ENCODE measurements at places on chromosomes 5 and 9. TPM values are rescaled to one million over a fixed set of nuclear protein-coding genes. Genes with fewer than 3 reads are reported as not detected.

DNA sequence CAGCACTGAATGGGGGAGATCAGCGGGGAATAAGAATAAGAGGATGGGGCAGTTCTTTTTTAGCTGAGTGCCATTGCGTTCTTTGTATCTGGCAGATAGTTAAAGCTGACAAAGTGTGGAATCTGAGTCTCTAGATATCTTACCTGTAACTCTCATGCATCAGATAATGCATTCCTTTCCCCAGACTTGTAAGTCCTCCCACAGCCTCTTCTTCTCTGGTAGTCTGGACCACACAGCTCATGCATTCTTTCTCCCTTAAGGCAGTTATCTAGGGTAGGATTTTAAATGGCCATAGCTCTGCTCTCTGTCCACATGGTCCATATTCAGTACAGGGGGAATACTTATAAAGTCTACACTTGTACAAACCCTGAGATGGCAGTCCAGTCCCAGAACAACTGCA lies 54.0 kb upstream of the FGF10 start:
- H3K4me3 ChIP-seq = no peak overlapping the region
- no peak for DNase-seq
- H3K27ac ChIP-seq = no peak overlapping the region
- no peaks in the 10 kb centered on the region for H3K4me1 ChIP-seq
- no peaks in the 10 kb centered on the region for H3K27me3 ChIP-seq
- H3K36me3 ChIP-seq = no peaks in the 10 kb centered on the region

DNA sequence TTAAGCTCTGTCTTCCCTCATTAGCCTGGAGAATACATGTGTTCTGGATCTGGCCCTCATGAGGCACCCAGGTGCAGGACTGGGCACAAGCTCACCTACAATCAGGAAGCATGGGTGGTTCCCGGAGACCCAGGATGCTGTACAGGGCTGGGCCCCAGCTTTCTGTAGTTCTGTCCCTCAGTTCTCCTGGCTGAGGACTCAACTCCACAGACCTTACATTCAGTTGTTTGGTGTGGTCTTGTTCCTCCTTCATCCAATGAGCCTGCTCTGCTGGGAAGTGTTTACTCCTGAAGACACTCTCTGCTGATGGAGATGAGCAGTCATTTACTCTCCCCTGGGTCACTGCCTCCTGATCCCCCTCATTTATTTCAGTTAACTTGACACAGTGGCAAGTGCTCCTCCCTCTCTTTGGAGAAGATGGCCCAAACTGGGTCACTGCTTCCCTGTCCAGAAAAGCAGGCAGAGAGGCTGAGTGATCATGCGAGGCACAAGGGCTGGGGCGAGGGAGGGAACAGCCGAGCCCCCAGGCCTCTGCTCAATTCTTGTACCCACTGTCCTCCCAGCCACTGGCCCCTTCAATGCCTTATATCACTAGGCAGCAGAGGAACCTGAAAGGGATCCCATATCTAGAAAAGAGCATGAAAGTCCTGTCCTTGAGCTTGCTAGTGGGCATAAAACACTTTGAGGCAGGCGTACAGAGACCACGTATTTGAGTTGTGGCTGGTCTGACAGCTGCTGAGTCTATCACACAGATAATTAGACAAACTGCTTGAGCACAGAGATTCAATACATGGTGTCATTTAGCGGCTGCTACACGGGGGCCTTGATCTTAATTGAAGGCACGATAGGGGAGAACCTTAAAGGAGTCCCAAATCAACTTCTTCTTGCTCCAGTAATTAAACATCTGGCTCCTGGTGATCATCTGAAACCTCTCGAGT lies 221.7 kb downstream of the FSTL4 start:
- H3K4me3 ChIP-seq = no peak overlapping the region
- H3K4me1 ChIP-seq = no peaks in the 10 kb centered on the region
- no peak overlapping the region for H3K27ac ChIP-seq
- DNase-seq = peak; percentile 4
- H3K36me3 ChIP-seq = no peaks in the 10 kb centered on the region
- peaks cover 13% of the 10 kb centered on the region for H3K27me3 ChIP-seq

DNA sequence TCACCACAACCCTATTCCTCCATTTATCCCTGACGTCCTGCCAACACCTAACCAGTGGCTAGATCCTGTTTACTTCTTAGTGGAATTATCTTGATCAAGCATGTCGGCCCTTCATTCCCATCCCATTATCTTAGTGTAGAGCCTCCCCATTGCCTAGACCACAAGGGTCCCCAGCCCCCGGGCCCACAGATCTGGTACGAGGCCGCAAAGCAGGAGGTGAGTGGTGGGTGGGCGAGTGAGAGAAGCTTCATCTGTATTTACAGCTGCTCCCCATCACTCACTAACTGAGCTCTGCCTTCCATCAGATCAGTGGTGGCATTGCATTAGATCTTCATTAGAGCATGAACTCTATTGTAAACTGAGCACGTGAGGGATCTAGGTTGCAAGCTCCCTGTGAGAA lies 182.7 kb downstream of the TSSK1B start:
- peaks cover 3% of the 10 kb centered on the region for H3K4me1 ChIP-seq
- no peak for DNase-seq
- peaks cover 22% of the 10 kb centered on the region for H3K27me3 ChIP-seq

- no peaks in the 10 kb centered on the region for H3K27me3 ChIP-seq
- peak overlapping the region; percentile 55 for H3K4me3 ChIP-seq
- DNase-seq = no peak
- peaks cover 89% of the 10 kb centered on the region for H3K4me1 ChIP-seq
- H3K27ac ChIP-seq = peak overlapping the region; percentile 98
- peaks cover 35% of the 10 kb centered on the region for H3K36me3 ChIP-seq
Measured at GRCh38 chr9:131727795-131728545, 11.9 kb downstream of the RAPGEF1 start.

- no peak for DNase-seq
- no peak overlapping the region for H3K27ac ChIP-seq
- H3K27me3 ChIP-seq = no peaks in the 10 kb centered on the region
Measured at GRCh38 chr5:16321284-16321683, 141.7 kb upstream of the MARCHF11 start.

SNAPC3 gene
- total RNA-seq = 31.5 TPM

- H3K4me1 ChIP-seq = peaks cover 52% of the 10 kb centered on the region
- H3K27me3 ChIP-seq = no peaks in the 10 kb centered on the region
- H3K27ac ChIP-seq = peak overlapping the region; percentile 31
- no peak overlapping the region for H3K4me3 ChIP-seq
- DNase-seq = no peak
- H3K36me3 ChIP-seq = peaks cover 89% of the 10 kb centered on the region
Measured at GRCh38 chr9:114347675-114348074, 18.0 kb downstream of the ORM2 start.

ZNF367 gene
- 32.3 TPM for total RNA-seq

Data from activated CD4-positive, alpha-beta T cell treated with anti-CD3 and anti-CD28 coated beads, Interleukin-2, amount 10 ng/mL, durations not matched to agents 7 days and 5 days (primary cell).